ENCODE measurements at places on chromosomes 7 and 10.

DNA sequence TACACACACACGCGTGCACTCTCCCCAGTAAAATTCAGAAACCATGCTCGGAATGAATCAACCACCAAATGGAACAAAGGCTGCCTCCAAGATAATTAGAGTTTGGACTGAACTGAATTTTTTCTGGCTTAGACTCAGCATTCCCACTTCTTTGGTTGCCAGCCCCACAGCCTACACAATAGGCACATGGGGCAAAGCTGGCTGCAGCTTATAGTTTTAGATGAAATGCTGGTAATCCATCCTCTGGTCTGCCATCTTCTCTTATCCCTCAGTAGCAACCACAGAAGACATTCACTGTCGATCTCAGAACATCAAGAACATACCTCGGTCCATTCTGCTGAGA lies 44.2 kb downstream of the PDE1C start:
- DNase-seq, result no peak

DNA sequence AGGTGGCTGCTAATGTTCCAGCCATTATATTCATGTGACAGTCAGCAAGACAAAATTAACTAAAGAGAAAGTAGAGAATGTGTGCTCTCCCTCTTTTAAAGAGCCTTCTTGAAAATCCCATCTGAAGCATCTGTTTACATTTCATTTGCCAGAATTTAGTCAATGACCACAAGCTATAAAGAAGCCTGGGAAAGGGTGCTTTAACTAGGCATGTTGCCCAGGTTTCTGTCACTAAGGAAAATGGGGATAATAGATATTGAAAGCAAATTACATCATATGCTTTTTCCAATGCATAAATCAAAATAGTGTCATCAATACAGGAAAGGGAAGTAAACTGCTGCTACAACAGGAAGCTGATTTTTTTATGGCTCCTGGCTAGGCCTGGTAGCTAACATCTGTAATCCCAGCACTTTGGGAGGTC lies 67.7 kb downstream of the ELAPOR2 start:
- no peak for DNase-seq

DNA sequence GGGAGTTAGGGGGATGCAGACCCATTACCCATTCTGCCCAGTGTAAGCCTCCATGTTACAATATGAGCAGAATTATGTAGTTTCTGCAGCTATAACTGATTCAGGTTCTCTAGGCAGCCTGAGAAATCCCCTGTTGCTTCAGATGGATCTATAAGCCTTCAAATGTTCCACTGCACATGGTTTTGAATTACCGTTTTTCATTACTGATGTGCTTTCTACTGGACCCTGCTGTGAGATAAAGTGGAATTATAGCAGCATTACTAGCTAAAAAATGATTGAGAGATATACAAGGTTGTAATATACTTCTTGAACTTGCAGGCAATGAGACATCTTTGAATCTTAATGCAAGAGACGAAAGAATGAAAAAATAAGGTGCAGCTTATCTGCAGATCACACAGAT lies 38.4 kb upstream of the ANAPC16 start:
- DNase-seq, result no peak

GRCh38 chr7:44366986-44367385 lies 41.6 kb upstream of the CAMK2B start:
- DNase-seq, result no peak

GRCh38 chr10:31584098-31584631 lies 265.1 kb downstream of the ZEB1 start:
- no peak for DNase-seq
